Stimulated activated CD8-positive, alpha-beta memory T cell treated with anti-CD3 and anti-CD28 coated beads, Interleukin-15, amount 100 ng/mL, for 1 hour (primary cell): ENCODE measurements at places on chromosomes 7 and 10.

DNA sequence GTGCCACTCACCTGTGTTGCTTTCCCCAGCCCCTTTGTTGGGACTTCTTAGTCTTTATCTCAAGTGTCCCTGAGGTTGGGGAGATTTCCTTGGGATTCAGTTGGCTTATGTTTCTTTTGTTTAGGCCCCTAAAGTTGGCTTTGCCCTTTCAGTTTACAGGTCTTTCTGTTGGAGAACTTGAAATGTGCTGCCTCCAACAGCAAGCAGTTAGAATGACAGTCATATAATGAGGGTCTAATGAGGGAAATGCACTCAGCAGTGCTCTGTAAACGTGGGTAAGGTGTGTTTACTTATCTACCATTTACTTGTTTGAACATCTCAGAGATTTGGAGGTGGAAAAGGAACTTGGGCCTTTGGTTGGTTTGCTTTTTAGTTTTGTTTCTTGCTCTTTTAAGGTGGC is 191.4 kb upstream of the STK17A start:
- no peak for DNase-seq

DNA sequence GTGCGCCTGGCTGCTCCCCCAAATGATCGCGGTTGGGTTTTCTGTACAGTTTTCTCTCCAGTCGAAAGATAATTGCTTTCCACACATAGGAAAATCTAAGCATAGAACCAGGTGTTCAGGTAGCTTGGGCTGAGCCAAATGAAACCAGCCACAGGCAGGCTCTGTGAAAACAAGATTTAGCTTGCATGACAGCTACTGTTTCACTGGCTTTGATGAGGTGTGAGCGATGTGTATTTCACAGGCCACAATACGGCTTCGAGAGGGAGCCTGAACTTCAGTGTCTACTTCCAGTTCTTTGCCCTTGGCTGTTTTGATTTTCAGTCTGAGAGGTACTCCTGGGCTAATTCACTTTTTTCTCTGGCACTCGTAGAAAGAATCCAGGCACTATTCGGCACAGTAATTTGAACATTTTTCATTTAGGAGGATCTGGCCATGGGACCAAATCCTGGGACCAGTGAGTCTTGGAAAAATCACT is 110.5 kb downstream of the JCAD start:
- DNase-seq, result no peak

GRCh38 chr10:43156590-43157341 is 18.5 kb downstream of the CSGALNACT2 start:
- no peak for DNase-seq

GRCh38 chr10:101000915-101001658 is 1.5 kb downstream of the LZTS2 start:
- no peak for DNase-seq

DNA sequence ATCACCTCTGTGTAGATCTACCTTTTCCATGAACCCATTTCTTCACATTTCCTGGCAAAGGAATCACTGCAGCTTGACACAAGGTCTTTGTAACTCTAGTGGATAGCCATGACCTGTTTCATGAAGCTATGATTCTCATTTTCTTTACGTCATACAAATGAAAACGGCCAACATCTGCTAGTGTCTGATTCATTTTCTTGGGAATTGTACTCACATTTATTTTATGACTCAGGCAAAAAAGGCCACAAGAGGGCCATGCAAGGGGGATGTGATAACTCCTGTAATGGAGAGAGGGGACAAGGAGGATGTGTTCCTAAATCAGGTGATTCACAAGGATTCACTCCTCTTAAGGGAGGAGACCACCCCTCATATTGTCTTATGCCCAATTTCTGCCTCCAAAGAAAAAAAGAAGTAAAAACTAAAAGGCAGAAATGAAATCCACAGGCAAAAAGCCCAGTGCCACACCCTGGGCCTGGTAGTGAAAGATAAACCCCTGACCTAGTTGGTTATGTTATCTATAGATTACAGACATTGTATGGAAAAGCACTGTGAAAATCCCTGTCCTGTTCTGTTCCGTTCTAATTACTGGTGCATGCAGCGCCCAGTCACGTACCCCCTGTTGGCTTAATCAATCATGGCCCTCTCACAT is 249.9 kb downstream of the IPMK start:
- no peak for DNase-seq
